ENCODE measurements at places on chromosomes 3 and 15.

DNA sequence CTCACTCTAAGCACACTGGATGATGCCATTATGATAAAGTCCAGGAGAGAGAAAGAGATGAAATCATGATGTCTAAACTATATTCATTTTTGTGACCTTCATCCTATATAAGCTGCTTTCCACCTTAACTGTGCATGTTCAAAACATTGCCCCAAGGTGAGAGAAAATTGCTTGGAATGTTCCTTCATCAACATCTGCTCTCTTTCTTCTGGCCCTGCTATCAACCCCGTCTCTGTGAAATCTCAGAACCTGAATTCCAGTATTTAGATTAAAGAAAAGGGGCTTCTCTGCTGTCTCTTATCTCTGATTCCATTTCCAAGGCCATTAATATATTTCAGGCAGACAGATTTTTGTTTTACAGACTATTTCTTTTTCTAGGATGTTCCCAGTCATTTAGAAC lies 47.3 kb upstream of the PHLDB2 start:
- DNase-seq = no peak

DNA sequence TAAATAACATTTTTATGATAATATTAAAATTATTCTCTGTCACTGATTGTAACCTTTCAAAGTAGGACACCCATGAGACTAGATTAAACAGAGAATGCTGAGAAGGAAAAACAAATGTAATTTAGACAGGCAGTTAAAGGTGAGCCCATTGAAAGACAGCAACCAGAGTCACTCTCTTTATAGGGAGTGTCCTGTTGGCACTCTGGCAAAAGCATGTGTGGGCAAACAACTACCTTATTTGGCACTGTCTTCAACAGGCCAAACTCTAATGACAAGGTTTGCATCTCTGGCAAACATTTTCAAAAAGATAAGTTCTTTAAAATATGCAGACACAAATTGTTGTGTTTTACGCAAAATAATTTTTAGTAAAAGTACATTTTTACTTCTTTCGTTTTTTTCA lies 29.8 kb downstream of the NFKBIZ start:
- DNase-seq = no peak

- DNase-seq = no peak
Measured at GRCh38 chr15:42611532-42611931, 36.1 kb downstream of the STARD9 start.

- DNase-seq = no peak
Measured at GRCh38 chr3:69144631-69145245, 22.3 kb upstream of the LMOD3 start.

DNA sequence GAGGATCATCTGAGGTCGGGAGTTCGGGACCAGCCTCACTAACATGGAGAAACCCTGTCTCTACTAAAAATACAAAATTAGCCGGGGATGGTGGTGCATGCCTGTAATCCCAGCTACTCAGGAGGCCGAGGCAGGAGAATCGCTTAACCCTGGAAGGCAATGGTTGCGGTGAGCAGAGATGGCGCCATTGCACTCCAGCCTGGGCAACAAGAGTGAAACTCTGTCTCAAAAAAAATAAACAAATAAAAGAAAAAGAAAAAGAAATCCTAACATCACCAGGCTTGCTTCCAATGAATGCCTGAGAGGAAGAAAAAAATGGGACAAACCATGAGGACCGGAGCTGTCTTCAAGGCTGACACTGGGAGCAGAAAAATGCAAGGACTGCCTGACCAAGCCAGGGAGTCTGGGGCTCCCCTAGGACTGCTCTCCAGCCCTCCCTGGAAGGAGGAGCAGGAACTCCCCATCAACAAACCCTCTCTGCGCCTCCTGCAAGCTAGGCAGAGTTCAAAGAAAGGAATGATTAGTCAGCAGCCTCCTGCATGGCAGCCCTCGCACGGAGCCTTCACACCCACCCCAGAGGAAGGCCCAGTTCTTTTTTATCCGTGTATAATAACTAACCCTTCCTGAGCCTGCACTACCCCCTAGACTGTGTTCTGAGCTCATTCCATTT lies 55.4 kb downstream of the NUP210 start:
- no peak for DNase-seq

- no peak for DNase-seq
Measured at GRCh38 chr3:4645468-4645867, 152.3 kb downstream of the ITPR1 start.

GRCh38 chr15:98854496-98854895 lies 153.1 kb downstream of the PGPEP1L start:
- no peak for DNase-seq

- DNase-seq = no peak
Measured at GRCh38 chr3:37170060-37170459, 4.3 kb downstream of the LRRFIP2 start.

DNA sequence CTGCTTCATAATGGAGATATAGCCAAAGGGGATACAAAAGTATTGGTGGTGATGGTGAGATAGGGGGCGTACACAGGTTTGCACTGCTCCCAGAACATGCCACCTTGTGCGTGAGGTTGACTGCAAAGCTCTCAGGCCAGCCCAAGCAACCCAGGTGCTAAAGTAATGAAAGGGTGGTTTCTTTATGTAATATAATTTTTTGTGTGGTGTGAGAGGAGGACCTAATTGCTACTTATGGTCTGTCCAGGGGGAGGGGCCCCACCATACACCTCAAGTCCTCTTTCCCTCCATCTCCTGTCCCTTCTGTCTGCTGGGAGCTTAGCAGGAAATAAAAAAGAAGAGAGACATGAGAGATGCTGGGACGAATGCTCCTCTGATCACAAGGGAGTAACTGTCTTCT lies 53.8 kb downstream of the STARD5 start:
- no peak for DNase-seq

DNA sequence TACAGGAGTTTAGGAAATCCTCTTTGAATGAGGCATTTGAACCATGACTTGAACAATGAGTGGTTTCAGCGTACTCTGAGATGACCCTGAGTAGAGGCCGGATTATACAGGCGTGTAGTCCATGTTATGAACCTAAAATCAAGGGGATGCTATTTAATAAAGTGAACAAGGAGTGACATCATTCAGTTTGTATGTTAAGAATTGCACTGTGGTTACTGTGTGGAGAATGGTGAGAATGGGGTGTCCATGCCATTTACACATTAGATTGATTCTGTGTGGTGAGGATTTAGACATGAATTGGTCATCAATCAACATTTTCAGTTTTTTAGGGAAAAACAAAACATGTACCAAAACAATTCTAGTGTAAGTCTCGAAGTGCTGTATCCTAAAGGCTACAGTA lies 65.8 kb downstream of the TPRG1 start:
- no peak for DNase-seq

GRCh38 chr3:36709826-36710365 lies 54.5 kb downstream of the DCLK3 start:
- DNase-seq = no peak

- DNase-seq = no peak
Measured at GRCh38 chr3:47306022-47306421, 23.3 kb downstream of the KLHL18 start.

GRCh38 chr3:8713901-8714759 lies 19.5 kb upstream of the CAV3 start:
- no peak for DNase-seq

GRCh38 chr3:27553886-27554540 lies 69.8 kb upstream of the SLC4A7 start:
- DNase-seq = no peak

DNA sequence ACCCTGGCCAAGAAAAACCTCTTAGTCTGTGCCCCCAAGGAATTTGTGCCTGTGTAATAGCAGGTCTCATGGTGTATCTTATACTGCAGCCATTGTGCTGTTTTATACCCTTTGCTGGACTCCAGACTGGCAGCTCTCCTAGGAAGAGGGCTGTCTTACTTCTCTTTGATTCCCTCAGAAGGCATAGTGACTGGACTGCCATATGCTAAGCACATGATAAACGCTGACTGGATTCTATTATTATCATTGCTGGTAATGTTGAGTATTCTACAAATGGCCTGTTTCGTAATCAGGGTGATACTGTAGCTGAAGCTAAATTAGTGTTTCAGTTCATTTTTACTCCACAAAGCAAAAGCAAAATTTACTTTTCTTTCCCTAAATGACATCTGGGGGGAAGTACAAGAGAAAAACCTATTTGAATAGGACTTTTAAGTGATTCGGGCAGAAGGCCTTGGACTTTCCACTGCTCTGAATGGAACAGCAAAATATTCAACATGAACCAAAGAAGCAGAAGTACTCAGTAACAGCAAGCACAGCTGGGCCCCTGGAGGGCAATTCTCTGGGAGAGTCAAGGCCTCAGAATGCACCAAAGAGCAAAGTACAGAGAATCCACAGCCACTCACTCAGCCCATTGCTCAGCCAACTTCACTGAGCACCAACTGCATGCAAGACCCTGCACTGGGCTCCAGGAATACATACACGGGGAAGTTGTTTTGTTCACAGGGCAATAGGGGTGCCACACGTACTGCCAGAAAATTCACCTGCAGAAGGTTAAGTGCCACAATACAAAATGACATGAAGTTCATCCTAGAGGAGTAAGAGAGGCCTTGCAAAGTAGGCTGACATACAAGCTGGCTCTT lies 7.9 kb upstream of the BCL2A1 start:
- DNase-seq = no peak

- DNase-seq = no peak
Measured at GRCh38 chr3:63674586-63674985, 22.1 kb downstream of the SNTN start.

DNA sequence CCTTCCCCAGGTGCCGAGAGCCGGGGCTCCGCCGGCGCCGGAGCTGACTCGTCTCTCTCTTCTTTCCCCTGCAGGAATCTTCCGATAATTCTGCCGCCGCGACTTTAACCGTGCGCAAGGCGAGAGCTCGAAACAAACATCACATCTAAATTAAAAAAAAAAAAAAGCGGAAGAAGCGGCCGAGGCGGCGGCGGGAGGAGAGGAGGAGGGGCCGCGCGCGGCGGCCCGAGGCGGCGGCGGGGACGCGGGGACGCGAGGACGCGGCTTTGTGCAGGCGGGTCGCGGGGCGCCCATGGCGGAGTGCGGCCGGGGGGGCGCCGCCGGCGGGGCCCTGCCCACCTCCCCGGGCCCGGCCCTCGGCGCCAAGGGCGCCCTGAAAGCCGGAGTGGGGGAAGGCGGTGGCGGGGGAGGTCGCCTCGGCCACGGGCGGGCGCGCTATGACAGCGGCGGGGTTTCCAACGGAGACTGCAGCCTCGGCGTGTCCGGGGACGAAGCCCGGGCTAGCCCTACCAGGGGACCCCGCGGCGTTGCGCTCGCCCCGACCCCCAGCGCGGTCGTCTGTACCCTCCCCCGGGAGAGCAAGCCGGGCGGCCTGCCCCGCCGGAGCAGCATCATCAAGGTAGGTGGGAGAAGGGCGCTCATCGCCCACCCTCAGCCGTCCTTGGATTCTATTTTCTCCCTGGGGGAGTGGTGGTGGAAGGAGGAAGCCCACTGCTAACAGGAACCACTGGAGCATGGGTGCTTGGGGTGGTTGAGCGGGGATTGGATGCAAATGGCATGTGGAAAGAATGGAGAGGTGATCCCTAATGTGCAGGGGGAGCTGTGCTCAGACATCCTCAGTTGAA lies at the start of gene PLCL2:
TSS of gene PLCL2 (plus strand) at position 208 of the 845 bp plus-strand sequence. CDS start at position 293, 85 bp downstream.
- peak; percentile 55 for DNase-seq

DNA sequence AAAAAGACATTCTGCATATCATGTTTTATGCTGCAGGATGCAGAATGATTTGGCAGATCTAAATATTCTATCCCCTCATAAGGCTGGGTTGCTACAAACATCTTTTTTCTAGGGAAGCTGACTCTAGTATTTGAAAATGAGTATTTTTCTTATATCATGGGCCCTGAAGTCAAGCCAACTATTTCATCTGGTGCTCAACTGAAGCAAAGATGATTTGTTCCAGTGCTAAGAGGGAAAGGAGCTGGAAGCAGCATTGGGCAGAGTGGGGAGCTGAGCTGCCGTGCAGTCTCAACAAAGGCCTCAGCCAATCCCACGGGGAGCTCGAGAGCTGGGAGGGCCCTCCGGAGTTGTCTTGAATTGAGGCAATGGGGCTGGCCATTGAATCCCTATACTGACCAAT lies 155.3 kb upstream of the SLCO3A1 start:
- no peak for DNase-seq

DNA sequence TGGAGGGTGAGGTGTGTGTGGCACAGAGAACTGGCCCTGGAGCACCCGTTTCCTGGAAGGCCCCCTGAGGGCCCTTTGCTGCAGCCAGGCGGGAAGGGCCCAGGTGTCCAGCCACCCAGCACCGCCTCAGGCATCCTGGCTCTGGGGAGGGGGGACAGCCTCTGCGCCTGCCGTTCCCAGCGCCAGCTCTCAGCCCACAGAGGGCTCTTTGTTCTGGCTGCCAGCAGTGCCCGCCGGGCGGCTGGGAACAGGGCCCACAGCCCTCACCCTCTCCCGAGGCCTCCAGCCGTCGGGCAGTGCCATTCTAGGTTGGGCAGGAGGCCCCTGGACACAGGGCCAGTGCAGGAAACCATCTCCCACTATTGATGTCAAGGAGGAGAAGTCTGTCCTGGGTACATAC lies 8.3 kb downstream of the SLC38A3 start:
- DNase-seq = no peak

DNA sequence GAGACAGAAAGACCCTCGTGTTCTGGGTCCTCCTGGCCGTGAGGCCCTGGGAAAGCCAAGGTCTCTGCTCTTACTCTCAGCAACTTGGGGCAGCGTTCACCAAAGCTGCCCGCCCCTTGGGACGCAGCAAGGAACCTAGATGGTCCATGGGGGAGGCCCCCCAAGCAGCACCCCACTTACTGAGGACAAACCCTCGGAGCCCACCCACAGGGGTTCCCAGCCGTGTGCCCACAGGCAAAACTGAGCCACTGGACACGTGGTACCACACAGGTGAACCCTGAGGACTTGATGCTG lies 166.2 kb upstream of the IQSEC1 start:
- no peak for DNase-seq

GRCh38 chr3:71397046-71397445 lies 186.5 kb downstream of the FOXP1 start:
- no peak for DNase-seq

- no peak for DNase-seq
Measured at GRCh38 chr15:66292571-66293418, 573 bp upstream of the DIS3L start.

GRCh38 chr3:33855884-33856546 lies 57.6 kb downstream of the PDCD6IP start:
- DNase-seq = no peak

- DNase-seq = no peak
Measured at GRCh38 chr15:52005748-52006701, 13.0 kb upstream of the MAPK6 start.

DNA sequence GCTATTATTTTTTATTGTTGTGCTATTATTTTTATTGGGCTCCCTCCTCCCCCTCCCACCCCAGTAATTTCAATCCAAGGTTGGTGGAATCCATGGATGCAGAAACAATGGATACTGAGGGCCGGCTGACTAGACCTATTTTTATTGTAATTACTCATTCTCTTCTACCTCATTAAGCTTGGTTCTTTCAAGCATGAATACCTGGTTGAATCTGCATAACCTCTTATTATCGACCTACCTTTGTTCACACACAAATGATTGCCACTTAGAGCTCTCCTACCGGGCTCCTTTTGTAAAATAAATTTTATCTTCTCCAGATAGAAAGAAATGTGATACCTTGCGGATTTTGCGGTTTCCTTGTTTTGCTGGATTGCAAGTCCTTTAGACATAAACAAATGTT lies 31.6 kb downstream of the BTD start:
- DNase-seq = no peak

GRCh38 chr3:124714223-124714853 lies 15.9 kb upstream of the UMPS start:
- no peak for DNase-seq

GRCh38 chr3:24270204-24270691 lies 224.4 kb downstream of the THRB start:
- no peak for DNase-seq
